ENCODE measurements at places on chromosomes 12 and 14. TPM values are rescaled to one million over a fixed set of nuclear protein-coding genes. Genes with fewer than 3 reads are reported as not detected.

DNA sequence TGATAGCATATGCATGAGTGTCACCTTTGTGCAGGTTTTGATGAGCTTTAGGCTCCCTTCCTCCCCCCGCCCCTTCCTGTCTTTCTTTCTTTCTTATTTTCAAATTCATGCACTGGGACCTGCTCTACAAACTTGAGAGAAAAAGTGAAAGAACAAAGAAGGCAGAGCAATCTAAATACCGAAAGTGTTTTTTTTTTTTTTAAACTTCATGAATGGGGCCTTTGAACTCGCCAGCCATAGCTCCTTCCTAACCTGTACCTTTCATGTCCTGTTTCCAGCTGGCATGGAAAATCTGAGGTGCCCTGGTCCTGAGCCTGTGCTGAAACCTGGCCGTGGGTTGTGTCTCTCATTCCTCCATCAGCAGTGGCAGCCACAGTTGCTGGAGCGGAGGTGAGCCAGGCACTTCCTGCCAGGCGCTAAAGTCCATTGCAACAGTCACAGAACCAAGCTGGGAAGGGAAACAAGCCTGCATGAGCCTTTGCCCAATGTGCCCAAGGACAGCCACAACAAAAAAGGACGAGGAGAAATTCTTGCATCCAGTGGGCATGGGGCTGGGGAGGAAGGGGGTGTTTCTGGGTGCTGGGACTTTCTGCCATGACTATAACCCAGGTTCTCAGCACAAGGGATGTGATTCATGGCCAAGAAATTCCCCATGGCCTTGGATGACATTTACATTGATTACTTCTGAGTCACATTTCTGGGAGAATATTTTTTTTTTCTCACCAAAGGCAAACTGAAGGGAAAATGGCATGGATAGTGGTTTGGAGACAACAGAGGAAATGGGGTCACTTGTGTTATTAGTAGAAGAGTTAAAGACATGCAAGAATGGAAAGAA, 102.7 kb downstream of the TMEM30B start:
- H3K4me3 ChIP-seq: no peak overlapping the region
- H3K27ac ChIP-seq: no peak overlapping the region
- no peaks in the 10 kb centered on the region for H3K36me3 ChIP-seq
- H3K27me3 ChIP-seq: no peaks in the 10 kb centered on the region
- peaks cover 18% of the 10 kb centered on the region for H3K4me1 ChIP-seq

- H3K36me3 ChIP-seq: peaks cover 3% of the 10 kb centered on the region
- H3K4me3 ChIP-seq: no peak overlapping the region
- no peaks in the 10 kb centered on the region for H3K27me3 ChIP-seq
- H3K27ac ChIP-seq: peak overlapping the region; percentile 19
Measured at GRCh38 chr12:113850309-113851056, 115.6 kb downstream of the RBM19 start.

DNA sequence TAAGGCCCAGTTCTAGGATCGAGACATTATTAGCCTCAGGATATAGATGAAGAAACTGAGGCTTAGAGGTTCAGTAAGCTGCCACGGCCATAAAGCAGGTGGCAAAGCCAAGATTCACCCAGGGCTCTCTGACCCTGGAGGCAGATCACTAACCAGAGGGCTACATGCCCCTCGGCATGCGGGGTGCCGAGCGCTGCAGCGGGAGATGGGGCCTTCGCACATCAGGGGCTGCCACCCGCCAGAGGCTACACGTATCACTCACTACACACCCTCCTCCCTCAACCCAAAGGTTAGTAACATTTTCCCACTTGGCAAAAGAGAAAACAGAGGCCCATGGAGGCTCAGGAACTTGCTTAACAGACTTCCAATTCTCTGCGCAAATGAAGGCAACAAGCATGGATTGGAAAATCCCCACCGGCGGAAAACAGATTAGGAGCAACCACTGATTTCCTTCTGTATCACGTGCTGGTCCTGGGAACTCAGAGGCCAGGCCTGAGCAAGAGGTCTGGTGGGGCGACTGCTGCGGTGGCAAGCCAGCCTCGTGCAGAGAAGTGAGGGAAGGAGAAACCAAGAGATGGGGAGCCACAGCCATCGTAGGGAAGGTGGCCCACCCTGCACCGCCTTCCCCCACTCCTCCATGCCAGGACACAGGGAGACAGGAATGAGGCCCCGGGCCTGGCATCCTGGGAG, 6.0 kb downstream of the CCDC85C start:
- H3K4me1 ChIP-seq: peaks cover 100% of the 10 kb centered on the region
- peak overlapping the region; percentile 58 for H3K27ac ChIP-seq
- DNase-seq: no peak

DNA sequence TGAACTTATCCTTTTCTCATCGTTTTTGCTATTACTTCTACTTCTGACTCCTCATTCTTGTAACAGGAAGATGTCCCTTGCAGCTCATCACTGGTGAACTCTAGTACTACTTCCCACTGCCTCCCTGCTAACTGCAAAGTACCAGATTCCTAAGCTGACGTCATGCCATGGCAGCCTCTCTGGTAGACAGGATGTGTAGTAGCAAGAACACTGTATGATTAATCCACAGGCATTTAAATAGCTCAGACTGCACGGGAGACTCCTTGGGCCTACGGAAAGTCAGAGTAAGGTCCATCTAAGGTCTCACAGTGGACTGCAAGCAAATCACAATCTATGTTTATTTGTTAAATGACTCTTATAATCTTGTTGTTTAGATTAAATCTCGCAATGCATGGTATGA, 43.5 kb downstream of the DNAI7 start:
- H3K36me3 ChIP-seq: no peaks in the 10 kb centered on the region
- H3K4me1 ChIP-seq: no peaks in the 10 kb centered on the region
- H3K27me3 ChIP-seq: no peaks in the 10 kb centered on the region
- H3K4me3 ChIP-seq: no peak overlapping the region
- DNase-seq: no peak

The DEPDC4 gene
- total RNA-seq: 0.50 TPM

GRCh38 chr12:61923152-61923551, 337.1 kb upstream of the USP15 start:
- no peaks in the 10 kb centered on the region for H3K27me3 ChIP-seq
- no peak overlapping the region for H3K27ac ChIP-seq
- DNase-seq: no peak
- H3K36me3 ChIP-seq: no peaks in the 10 kb centered on the region

DNA sequence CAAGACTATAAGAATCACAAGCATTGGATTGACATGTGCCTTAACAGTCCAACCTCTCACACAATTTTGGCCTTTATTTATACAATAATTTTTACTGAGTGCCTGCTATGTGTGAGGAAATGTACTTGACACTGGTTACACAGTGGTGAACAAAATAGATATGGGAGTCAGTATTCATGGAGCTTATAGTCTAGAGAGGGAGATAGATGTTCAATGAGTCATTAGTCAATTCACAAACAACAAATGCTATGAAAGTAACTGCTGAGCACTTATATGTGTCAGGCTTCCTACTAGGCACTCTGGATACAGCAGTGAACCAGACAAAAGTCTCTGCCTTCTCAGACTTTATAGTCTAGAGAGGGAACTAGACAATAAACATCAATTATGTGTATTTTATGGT, 3.7 kb downstream of the CFAP54 start:
- DNase-seq: no peak
- H3K4me3 ChIP-seq: no peak overlapping the region
- H3K36me3 ChIP-seq: no peaks in the 10 kb centered on the region
- no peaks in the 10 kb centered on the region for H3K27me3 ChIP-seq

DNA sequence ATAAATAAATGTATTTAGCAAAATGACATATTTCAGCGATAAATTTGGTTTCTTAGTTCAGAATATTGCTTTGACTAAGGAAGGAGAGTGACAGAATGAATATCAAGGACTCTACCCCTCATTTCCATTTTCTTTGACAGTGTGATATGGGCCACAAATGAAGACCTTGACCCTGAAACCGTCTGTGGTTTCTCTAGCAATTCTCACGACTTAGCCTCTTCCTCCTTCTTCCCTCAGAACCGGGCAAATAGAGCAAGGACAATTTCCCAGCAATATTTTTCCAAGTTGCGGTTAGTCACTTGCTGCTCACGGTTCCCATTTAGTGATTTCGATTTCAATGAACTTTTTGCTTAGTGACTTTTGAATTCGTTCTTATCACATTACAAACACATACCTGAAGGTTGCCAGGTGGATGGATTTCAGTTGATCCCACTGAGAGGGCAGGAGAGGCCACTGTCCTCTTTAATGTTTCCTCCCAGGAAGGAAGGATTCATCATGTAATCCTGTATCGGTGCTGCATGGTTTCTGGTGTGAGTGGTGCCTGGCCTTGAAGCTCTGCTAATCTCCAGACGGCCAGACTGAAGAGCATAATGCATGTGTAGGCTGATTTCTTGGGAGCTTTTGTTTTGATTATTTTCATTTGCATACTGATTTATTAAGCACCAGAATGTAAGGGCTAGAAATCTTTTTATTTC, 77.6 kb downstream of the CHST11 start:
- no peak overlapping the region for H3K4me3 ChIP-seq
- no peak overlapping the region for H3K27ac ChIP-seq
- DNase-seq: no peak

- H3K4me3 ChIP-seq: no peak overlapping the region
- no peak for DNase-seq
- H3K36me3 ChIP-seq: no peaks in the 10 kb centered on the region
- H3K27me3 ChIP-seq: no peaks in the 10 kb centered on the region
- H3K4me1 ChIP-seq: no peaks in the 10 kb centered on the region
Measured at GRCh38 chr12:106551410-106551809, 31.4 kb upstream of the RFX4 start.

DNA sequence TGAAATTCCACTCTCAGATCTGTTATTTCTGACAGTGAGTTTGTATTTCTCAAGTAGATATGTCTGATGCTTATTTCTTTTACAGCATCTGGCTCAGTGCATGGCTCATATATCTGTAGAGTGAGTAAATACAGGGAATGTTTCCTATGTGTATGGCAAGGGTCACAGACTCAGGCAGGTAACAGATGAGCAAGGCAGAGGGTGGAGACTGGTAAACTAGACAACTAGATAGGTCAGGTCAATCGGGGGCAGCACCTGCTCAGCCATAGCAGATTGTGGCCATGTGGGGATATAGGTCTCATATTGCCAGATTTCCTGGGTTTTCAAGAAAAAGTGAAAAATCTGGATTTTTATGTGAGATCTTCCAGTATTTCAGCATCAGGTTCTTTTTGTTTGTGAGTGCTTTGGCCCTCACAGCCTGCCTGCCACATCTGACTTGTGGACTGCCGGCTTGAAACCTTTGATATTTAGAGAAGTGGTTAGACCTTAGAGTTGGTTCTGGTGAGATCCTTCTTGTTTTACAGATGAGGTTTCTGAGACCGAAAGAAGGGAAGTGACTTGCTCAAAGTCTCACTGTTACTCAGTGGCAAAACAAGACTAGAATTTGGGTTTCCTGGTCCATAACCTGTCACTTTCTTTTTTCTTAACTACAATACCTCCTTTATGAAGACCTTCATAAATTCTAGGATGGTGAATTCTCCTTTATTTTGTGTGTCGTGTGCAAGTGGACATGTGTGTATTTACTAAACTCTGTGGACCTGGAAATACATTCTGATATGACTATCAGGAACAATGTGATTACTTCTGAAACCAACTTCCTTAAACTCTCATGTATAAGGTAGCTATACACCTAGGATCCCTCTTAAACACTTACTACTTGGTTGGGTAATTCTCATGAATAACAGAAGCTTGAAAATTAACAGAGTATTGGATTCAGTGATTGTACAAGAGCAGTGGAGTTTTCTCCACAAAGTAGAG, 34.4 kb downstream of the PROX2 start:
- H3K4me1 ChIP-seq: peaks cover 12% of the 10 kb centered on the region
- H3K27me3 ChIP-seq: no peaks in the 10 kb centered on the region
- no peaks in the 10 kb centered on the region for H3K36me3 ChIP-seq
- H3K4me3 ChIP-seq: no peak overlapping the region

DNA sequence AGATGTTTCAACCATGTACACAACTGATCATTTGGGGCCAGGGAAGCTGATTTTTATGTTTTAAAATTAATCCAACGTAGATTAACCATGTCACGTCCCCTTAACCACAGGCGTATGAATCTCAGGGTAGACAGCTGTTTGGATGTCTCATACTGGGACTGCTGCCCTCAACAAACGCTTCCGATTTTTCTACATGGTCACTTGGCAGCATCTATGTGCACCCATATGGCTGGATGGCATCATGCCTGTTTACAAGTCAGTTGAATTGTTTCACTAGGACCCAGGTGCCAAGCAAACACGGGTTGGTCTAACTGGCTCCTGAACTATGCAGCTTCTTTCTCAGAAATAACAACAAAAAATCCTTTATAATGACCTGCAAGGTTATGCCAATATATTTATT, 393.8 kb downstream of the NPAS3 start:
- H3K27ac ChIP-seq: no peak overlapping the region
- H3K4me1 ChIP-seq: no peaks in the 10 kb centered on the region
- H3K4me3 ChIP-seq: no peak overlapping the region
- no peak for DNase-seq

DNA sequence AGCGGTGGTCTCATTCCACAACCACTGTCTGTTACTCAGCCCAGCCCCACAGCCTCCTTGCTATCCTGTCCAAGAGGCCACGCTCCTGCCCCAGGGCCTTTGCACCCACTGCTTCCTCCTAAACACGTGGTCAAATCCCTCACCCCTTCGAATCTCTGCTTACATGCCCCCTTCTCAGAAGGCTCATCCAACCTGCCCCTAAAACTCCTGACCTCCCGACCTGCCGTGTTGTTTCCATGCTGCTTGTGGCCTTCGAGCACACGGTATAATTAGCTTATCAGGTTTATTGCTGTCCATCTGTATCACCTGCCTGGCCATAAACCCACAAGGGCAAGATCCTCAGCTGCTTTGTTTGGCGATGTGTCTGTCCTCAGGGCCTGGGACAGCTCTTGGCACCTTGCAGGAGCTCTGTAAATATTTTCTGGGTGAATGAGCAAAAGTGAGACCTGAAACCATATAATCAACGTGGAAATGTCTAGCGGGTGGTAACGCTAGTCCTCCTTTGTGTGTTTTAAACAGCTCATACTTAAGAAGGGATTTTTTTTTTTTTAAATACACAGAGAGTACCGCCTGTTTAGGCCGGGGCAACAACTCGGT, 36.0 kb downstream of the SCARB1 start:
- no peak overlapping the region for H3K4me3 ChIP-seq
- DNase-seq: no peak
- peaks cover 9% of the 10 kb centered on the region for H3K4me1 ChIP-seq
- H3K27ac ChIP-seq: no peak overlapping the region

GRCh38 chr14:33511851-33512640, 438.8 kb downstream of the EGLN3 start:
- H3K4me1 ChIP-seq: no peaks in the 10 kb centered on the region
- H3K27me3 ChIP-seq: no peaks in the 10 kb centered on the region
- no peak overlapping the region for H3K4me3 ChIP-seq
- no peaks in the 10 kb centered on the region for H3K36me3 ChIP-seq

- no peaks in the 10 kb centered on the region for H3K36me3 ChIP-seq
- no peak overlapping the region for H3K4me3 ChIP-seq
- no peak overlapping the region for H3K27ac ChIP-seq
- H3K4me1 ChIP-seq: peaks cover 13% of the 10 kb centered on the region
- no peaks in the 10 kb centered on the region for H3K27me3 ChIP-seq
Measured at GRCh38 chr14:39419272-39419671, 13.0 kb downstream of the FBXO33 start.
